ENCODE measurements at places on chromosomes 11 and 22.

DNA sequence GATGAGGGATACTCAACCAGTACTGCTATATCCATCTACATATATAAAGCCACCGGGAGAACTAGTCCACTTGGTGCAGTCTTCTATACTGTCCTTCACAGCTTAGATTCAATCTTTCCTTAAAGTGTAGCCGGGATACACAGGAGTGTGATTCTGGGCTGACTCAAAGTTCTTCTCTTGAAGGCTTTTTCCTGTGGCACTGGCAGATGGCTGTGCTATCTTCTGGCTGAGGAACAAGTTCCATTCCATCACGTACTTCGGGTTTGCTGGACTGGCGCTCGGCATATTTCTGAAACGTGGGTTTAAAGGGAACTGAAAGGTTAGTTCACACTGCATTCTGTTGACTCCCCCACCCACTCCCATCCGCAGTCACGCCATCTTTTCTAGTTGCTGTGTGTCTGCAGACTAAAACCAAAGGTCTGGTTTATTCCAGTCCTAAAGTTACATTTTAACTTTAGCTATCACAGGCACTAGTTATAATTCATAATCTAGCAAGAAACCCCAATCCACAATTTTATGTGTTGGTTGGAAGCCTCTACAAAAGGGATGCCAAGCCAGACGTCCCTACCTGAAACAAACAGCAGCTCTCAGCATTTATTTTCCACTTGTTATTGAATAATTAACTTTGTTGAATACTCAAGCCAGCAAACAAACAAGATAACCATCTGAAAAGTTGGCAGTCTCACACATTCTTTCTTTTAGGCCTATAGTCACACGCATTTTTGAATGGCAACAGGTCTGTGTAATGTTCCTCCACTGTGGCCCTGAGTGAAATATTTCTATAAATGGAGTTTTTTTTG is 7.5 kb upstream of the C11orf65 start:
- no peak for DNase-seq

DNA sequence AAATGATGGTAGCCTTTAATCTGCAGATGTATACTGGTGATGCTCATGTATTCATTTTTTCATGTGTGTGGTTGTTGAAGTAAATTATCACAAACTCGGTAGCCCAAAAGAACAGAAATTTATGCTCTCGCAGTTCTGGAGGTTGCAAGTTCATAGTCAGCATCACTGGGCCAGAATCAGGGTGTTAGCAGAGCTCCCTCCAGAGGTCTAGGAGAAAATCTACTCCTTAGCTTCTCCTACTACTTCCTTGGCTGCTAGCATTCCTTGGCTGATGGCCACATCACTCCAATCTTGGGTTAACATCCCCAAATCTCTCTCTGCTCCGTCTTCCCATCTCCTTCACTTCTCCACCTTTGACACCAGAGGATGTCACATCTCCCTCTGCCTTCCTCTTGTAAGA is 45.3 kb upstream of the GALNT18 start:
- no peak for DNase-seq

GRCh38 chr11:109388982-109389381 is 33.0 kb upstream of the C11orf87 start:
- no peak for DNase-seq

GRCh38 chr11:58963551-58964104 is 24.3 kb downstream of the GLYATL1 start:
- no peak for DNase-seq

GRCh38 chr11:75534259-75535069 is 8.7 kb upstream of the GDPD5 start:
- DNase-seq = no peak

DNA sequence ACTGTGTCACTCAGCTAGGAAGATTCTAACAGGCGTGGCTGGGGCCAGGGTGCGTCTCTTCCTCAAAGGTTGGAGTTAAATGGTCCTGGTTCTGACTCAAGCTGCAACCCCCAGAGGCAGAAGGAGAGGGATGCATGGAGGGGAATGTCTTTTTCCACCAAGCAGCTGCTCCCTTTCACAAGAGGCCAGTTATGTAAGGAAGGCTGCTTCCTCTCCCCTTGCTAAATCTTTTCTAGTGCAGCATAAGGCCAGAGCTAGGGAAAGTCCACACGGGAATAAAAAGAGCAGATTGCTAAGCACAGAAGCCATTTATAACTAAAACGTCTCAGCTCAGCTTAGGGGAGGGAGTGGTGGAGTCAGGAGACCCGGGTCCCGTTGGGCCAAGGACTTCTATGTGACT is 10.0 kb downstream of the PVALB start:
- no peak for DNase-seq

- no peak for DNase-seq
Measured at GRCh38 chr11:72528121-72528520, 93.8 kb upstream of the CLPB start.

DNA sequence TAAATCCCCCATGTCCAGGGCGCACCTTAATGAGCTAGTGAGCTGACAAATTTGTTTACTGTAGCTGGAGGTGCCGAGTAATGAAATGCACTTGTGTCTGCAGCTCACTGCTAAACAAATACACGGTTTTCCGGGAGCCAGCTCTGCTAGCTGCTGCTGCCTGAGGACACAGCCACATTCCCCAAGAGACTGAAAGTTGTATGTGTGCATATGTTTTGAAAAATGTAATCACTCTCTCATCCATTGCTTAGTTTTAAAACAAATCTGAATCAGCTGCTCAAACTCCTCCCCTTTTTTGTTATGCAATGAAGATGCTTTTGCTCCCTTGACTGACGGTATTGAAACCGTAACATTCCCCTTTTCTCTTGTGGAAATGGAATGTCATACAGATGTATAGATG is 62.4 kb upstream of the NNMT start:
- no peak for DNase-seq

GRCh38 chr22:43007519-43008102 is 7.3 kb downstream of the PACSIN2 start:
- no peak for DNase-seq

- no peak for DNase-seq
Measured at GRCh38 chr22:47195484-47196165, 433.2 kb downstream of the TBC1D22A start.

DNA sequence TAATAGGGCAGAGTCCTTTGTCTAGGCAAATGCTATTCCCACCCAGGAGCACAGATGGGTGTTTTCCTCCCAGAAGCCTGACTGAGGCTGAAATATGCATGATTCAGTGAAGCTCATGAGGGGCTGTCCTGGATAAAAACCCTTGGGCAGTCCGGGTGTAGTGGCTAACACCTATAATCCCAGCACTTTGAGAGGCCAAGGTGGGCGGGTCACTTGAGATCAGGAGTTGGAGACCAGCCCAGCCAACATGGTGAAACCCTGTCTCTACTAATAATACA is 48.6 kb upstream of the LMO2 start:
- no peak for DNase-seq

DNA sequence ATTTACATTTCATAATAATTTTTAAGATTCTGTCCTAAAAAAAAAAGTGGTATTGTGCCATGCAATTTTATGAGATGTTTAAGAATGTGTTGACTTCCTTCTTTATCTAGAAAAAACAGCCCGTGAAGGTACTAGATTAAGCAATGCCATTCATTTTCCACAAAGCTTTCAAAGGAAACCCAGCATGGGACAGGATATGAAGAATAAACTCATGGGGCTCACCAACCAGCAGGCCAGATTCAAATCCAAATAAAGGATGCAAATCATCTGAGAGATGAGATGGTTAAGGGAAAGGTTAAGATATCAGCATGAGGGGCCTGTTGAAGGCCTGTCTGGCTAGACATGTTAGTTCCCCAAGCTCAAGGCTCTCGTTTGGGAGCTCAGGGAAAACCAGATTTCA is 199.1 kb downstream of the SWAP70 start:
- no peak for DNase-seq

GRCh38 chr11:69241075-69241740 is 52.7 kb upstream of the MYEOV start:
- DNase-seq = no peak

DNA sequence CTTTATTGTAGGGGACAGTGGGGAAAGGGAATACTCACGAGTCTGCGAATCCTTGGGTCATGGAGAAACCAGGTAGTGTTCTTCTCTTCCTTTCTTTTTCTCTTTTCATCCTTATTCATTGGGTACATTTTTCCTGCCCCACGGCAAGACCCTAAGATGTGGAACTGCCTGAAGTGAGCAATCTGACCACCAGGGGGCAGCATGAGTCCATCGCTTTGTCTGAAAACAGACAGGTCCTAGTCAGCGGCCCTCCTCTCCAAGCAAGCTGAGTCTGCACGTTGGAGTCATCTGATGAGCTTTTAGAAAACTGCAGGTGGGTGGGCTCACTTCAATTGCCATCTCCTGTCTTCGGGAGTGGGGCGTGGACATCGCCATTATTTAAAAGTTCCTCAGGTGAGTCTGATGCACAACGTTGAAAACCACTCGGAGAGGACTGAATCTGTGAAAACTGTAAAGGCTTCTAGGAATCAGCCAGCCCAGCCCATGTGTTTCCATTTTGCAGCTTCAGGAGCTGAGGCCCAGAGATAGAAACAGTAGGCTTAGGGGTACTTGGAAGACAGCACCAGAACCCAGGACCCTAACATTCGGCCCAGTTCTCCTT is 34.0 kb upstream of the FBXO3 start:
- DNase-seq = peak; percentile 55

GRCh38 chr22:35648066-35649025 is at the start of gene APOL6:
Gene APOL6, plus strand, starts transcription at chr22:35648446. Its CDS starts 7,980 bp downstream, at chr22:35656426.
- peak; percentile 52 for DNase-seq

- DNase-seq = no peak
Measured at GRCh38 chr22:17787716-17788330, 13.6 kb upstream of the BID start.

- no peak for DNase-seq
Measured at GRCh38 chr11:71352226-71352625, 96.0 kb downstream of the DHCR7 start.

DNA sequence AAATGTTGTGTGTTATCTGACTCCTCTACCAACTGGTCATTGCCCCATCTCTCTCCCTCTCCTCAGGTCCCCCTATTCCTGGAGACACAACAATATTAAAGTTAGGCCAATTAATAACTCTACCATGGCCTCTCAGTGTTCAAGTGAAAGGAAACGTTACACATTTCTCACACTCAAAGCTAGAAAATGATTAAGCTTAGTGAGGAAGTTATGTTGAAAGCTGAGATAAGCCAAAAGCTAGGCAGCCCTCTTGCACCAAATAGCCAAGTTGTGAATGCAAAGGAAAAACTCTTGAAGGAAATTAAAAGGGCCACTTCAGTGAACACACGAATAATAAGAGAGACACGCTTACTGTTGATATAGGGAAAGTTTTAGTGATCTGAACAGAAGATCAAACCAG is 6.9 kb downstream of the DLG2 start:
- DNase-seq = no peak

DNA sequence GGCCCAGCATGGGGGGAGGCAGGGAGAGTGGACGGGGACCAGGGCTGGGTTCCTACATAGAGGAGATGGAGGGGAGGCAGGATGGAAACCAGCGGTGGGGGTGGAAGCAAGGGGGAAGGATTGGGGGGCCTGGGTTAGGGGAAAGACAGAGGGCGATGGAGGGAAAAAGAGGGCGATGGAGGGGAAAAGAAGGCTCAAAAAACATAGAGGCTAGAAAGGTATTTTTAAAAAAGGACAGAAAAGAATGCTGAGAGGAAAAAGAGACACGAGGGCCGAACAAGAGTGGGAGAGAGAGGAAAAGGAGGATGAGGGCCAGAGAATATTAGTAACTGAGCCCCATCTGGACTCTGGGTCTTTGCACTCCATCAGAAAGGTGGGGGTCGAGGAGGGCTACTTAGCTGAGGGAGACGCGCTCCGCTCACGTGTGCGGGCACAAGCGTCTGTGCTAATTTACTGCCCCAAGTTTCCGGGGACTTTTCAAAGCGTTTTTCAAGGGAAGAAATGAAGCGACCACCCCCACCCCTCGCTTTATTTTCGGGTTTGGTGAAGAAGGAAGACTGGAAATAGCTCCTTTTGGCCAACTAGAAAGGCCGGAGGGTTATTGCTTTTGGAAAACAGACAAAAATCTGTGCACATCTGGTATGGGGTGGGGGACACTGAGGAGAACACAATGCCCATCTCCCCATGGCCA is 14.5 kb downstream of the PAX6 start:
- no peak for DNase-seq

- DNase-seq = no peak
Measured at GRCh38 chr11:37511425-37511933, 913.4 kb upstream of the RAG2 start.

GRCh38 chr11:134944986-134945385 is 532.9 kb upstream of the B3GAT1 start:
- no peak for DNase-seq

GRCh38 chr22:25143156-25144076 is 56.2 kb upstream of the CRYBB3 start:
- DNase-seq = no peak

GRCh38 chr11:125272821-125273220 is 108.3 kb downstream of the PKNOX2 start:
- no peak for DNase-seq

- no peak for DNase-seq
Measured at GRCh38 chr22:35596821-35597220, 20.3 kb downstream of the MB start.

GRCh38 chr11:8296872-8297271 is 33.2 kb upstream of the LMO1 start:
- no peak for DNase-seq

GRCh38 chr11:10221342-10221741 is 72.7 kb downstream of the SBF2 start:
- DNase-seq = no peak

- no peak for DNase-seq
Measured at GRCh38 chr11:17845431-17845881, 110.9 kb downstream of the KCNC1 start.

GRCh38 chr22:38881464-38881871 is 9.5 kb upstream of the CBX6 start:
- DNase-seq = no peak

DNA sequence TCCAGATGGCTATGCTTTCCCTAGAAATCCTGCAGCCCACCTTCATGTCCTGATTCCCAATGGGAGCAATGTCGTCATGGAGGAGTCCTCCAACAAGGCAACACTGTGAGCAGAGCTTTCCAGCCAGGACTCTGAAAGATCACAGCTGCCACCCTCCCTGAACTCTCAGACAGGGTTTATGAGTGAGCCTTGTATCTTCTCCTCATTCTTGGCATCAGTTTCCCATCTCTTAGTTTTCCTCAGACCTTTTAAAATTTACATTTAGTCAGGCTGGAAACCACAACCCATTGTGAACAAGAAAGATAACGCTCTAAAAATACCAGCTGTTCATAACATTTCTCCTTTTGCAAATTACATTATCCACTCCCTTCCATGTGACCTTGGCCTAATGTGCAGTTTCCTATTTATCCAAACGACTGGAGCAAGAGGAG is 15.6 kb upstream of the LYVE1 start:
- DNase-seq = no peak

- DNase-seq = no peak
Measured at GRCh38 chr11:122040464-122040863, 75.6 kb downstream of the BLID start.

- DNase-seq = no peak
Measured at GRCh38 chr11:130606781-130607511, 158.5 kb downstream of the ADAMTS15 start.

Data from activated CD8-positive, alpha-beta memory T cell treated with anti-CD3 and anti-CD28 coated beads for 48 hours (primary cell).